ENCODE measurements at places on chromosomes 11 and 22.

DNA sequence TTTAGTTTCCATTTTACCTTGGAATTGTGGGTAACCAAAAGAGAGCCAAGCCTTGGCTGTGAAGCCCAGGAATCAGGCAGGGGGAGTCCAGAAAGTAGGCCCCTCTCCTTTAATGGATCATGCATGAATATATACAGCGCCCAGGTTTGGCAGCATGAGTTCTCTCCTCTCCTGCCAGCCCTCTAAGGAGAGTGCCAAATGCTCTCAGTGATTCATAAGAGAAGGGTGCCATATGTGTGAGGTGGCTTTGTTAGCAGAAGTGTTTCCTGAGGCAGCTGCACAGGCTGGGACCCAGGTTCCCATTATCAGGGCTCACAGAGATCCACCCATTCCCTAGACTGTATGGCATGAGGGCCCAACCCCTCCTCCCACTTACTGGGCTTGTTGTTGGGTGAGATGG, 52.3 kb upstream of the SCUBE2 start:
- no peak for DNase-seq

DNA sequence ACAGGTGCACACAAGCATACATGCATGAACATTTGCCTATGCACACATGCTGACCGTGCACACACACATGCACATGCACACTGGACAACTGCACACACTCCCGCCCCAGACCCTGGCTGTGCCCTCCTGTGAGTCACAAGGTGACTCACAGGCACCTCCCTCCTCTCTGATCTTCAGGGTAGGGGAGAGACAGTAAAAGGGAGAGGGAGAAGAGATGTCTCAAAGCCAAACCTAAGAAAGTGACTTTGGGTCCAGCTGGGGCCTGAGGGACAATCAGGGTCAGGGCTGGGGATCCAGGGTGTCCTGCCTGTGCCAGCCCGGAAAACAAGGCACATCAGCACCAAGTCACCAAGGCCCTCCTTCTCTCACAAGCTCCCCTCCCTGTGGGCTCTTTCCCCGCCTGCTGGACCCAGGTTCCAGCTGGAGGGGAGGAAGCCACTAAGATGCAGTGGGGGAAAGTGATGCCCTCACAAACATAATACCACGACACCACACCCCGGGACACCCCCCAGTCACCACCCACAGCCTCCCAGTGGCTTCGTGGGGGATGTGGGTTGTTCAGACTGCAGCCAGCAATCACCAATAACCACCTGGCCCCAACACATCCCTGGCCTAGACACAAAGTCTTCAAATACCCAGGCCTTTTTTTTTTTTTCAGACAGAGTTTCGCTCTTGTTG, 39.3 kb downstream of the PDGFB start:
- DNase-seq = no peak

DNA sequence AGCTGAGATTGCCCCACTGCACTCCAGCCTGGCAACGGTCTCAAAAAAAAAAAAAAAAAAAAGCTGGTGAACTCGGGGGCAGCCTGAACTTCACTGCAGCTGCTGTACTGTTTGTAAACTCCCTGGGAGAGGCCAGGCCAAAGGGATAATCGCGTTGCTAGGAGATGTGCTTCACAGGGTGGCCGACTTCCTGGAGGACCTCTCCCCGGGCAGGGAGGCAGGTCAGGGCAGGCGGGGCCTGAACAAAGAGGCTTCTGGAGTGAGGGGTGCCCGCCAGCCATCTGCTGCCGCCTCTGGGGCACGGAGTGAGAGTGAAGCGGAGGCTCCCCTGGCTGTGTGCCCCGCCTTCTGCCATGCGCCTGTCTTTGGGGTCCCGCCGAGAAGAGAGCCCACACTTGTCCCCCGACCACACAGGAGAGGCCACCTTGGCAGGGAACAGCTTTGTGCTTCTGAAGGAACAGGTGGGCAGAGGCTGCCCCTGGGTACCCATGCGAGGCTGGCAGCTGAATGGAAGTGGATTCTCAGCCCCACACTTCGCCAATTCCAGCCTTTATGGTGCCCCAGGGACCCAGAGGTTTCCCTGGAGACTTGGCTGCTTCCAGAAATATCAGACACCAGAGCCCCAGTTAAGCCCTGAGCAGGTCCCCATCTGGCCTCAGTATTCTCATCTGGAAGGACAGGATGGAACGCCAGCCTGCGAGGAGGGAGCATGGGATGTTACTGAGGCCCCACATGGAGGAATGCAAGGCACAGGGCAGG, 29.6 kb downstream of the TMEM184B start:
- peak; percentile 43 for DNase-seq

- peak; percentile 62 for DNase-seq
Measured at GRCh38 chr11:64650923-64651523, 60.0 kb downstream of the SLC22A12 start.

DNA sequence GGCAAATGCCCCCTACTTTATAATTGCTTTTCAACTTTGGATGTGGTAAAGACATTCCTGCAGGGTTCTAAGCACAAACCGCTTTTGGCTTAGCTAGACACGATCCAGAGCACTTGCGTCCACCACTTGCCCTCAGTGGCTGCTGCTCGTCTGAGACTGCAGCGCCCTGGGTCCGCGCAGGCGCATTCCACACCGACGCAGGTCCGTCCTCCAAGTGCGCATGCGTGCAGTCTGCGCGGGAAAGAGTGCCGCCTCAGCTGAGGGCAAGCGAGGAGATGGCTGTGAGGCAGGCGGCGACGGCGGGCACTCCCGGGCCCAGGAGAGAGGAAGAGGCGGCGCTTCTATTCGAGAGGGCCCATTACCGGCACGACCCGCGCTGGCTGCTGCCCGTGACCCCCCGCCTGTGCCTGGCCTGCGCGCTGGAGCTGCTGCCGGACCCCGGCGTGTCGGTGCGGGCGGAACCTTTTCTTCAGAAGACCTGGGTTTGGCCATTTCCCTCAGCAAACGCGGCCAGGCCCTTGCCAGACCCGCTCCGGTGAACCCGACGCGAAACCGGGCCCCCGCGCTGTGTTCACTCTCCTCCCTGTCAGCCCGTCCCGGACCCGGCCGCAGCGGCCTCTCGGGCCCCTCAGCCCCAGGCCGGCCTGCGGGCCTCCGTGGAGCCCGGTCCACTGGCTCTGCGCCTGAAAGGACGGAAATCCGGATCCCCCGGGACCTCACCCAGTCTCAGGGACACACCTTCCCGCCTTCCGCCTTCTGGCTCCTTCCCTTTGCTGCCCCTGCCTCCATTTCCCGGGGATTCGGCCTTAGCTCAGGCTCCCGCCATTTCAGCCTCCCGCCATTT, at the start of gene MEI1:
Gene MEI1 (plus strand): TSS at position 240 of the 844 bp plus-strand sequence. CDS start 36 bp downstream, at position 276.
- DNase-seq = no peak

GRCh38 chr11:34758262-34758661, 137.4 kb downstream of the EHF start:
- no peak for DNase-seq

DNA sequence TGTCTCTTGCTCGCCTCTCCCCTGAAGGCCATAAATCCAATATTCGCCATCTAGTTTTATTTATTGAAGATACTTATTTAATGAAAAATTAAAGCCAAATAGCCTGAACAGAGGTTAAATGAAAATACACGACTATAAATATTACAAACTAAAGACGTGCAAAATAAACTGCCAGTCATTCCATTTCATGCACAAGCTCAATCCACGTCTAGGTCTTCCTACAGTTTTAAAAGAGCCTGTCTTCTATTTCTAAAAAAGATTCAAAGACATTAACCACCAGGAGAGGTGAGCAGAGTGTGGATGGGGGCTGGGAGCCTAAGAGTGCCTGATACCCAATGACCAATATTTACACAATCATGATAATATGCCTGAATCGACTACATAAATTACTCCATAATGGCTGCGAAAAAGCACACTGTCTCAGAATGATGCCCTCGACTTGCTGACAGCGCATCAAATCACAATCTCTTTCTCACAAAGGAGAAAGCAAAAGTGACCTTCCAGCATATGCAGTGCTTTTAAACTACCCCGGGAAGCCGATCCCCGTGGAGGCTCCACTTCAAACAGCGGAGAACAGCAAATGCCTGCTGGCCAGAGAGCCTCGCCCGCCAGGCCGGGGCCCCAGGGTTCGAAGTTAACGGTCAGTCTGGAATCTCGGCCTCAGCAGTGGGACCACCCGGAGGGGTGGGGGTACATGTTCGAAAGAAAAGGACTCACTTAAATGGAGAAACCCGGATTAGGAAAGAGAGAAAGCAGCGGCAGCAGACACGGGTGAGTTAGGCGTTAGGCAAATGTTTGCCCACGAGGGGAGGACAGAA, 1.7 kb downstream of the FCHSD2 start:
- DNase-seq = peak; percentile 56

- DNase-seq = no peak
Measured at GRCh38 chr11:84476581-84476980, 1150.6 kb downstream of the DLG2 start.

- DNase-seq = no peak
Measured at GRCh38 chr22:24424901-24425775, 2.3 kb upstream of the ADORA2A start.

DNA sequence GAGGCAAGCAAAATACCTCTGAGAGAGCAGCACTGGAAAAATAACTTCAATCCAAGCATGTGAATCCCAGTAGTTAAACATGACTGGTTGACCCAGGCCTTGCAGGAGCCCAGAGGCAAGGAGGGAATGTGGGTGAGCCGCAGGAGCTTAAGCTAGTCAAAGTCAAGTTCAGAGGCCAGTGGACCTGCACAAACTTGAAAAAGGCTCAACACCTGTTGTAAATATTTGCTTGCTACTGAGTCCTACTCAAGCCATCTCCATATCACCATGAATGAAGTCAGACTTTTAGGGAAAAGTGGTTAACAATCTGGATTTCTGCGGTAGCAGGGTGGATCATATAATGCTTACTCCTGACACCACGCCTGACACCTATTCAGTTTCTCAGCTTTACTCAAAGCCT, 4.8 kb upstream of the CAT start:
- DNase-seq = no peak

GRCh38 chr11:121112498-121113455, 11.7 kb downstream of the TECTA start:
- peak; percentile 60 for DNase-seq

DNA sequence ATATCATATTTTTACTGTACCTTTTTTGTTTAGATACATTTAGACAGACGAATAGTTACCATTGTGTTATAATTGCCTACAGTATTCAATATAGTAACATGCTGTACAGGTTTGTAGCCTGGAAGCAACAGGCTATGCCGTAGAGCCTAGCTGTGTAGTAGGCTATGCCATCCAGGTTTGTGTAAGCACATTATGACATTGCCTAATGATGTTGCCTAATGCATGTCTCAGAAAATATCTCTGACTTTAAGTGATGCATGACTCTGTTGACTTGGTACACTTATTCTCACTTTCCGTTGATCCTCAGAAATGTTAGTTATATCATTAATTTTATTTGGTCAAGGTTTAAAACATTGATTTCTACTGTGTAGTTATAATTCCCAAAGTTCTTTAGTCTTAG, 39.9 kb downstream of the OR2AT4 start:
- DNase-seq = no peak

- no peak for DNase-seq
Measured at GRCh38 chr11:130037881-130038585, 31.7 kb upstream of the APLP2 start.

DNA sequence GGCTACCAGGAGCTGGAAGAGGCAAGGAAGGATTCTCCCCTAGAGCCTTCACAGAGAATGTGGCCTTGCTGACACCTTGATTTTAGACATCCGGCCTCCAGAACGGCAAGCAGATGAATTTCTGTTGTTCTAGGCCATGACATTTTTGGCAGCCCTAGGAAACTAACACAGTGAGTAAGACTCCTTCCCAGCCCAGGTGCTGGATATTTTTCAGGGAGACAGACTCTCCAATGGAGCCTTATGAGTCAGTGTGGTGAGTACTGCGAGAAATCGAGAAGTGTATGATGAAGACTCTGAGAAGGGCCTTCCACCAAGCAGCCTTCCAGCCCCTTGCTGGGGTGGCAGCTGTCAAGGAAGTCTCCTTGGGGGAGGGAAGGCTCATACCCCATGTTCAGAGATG, 114.4 kb downstream of the OSBP2 start:
- no peak for DNase-seq

DNA sequence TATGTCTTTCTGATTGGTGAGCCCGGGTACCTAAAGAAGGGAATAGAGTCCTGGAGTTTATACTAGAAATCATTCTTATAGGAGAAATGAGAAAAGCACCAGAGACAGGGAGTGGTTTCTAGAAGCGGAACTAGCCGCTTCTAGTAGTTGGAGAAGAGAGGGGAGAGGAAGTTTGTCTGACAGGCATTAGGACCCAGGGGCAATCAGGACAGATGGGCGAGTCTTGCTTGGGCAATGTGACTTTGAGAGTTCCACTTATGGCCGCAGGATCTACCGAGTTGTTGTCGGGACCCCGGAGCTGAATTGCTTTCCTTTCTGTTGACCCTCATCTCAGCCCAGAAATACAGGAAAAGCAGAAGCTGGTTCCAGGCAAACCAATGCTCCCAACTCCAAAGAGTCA, 596.8 kb upstream of the CNTN5 start:
- DNase-seq = no peak

- DNase-seq = peak; percentile 68
Measured at GRCh38 chr11:17544181-17544622, at the start of gene USH1C. Gene USH1C (minus strand): TSS chr11:17544416. CDS start chr11:17544307, 109 bp downstream.

GRCh38 chr11:60937144-60937527, 12.9 kb downstream of the TMEM132A start:
- DNase-seq = no peak

DNA sequence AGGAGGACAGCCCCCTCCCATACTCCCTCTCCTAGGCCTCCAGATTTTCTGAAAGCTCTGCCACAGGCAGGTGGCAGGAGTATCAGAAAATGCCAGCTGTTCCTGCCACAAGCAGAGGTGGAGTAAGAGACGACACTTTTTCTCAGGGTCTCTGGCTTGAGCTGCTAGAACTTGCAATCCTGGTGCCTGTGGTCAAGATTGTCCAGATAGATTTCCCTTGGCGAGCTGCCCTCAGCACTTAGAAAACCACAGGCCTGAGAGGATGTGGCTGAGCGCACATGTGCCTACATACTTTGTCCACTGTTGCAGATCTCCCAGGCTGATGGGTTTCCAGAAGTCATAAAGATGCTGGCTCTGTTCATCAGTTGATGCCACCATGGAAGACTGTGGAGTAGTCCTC, 65.7 kb upstream of the NAV2 start:
- no peak for DNase-seq

Measured in HuH-7.5 (cell line).